ENCODE measurements at places on chromosomes 11 and 22.

DNA sequence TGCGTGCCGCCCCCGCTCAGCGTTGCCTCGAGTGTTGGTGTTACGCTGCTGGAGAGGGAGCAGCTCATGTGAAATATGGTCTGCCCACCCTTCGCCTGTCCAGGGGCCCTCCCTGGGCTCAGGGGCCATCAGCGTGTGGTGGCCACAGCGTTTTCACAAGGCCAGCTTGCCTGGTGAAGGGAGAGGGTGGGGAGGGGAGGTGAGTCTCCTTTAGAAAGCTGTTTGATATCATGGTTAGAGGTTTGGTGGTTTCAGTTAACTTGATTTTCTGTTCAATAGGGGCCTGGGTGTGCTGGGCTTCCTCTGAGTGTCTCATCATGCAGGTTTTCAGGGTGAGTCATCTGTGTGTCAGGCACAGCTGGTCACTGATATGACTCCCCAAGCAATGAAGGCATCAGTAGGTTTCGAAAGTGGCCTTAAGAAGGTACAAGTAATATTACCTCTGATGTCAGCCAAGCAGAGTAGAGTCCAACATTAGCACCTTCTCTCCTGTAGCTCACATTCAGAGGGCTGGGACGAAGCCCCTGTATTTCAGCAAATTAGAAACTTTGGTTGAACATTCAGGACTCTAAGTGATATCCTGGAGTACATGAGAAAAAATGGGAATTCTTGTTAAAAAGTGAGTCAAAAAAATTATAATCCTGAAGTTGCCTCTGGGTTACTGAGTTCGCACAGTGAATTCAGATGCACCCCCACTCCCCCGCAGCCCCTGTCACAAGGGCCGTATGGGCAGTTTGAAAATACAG lies 172.5 kb downstream of the TBC1D22A start:
- DNase-seq = peak; percentile 98

- DNase-seq = no peak
Observed at GRCh38 chr11:31964181-31964580, 126.7 kb upstream of the RCN1 start.

DNA sequence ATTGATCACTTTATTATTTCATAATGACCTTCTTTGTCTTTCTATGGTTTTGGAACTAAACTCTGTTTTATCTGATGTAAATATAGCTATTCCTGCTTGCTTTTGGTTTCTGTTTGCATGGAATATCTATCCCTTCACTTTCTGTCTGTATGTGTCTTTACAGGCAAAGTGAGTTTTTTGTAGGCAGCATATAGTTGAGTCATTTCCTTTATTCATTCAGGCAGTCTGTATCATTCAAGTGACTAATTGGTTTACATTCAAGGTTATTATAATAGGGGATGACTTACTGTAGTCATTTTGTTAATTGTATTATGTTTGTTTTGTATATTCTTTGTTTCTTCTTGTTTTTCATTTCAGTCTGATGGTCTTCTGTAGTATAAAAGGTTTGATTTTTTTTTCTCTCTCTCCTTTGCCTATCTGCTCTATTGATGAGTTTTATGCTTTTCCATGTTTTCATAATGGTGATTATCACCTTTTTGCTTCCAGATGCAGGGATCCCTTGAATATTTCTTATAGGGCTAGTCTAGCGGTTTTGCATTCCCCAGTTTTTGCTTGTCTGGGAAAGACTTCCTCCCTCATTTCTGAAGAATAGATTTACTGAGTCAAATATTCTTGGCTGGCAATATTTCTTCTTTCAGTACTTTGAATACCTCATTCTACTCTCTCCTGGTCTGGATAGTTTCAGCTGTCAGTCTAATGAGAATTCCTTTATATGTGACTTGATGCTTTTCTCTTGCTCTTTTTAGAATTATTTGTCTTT lies 50.4 kb downstream of the GDPD4 start:
- DNase-seq = peak; percentile 82

DNA sequence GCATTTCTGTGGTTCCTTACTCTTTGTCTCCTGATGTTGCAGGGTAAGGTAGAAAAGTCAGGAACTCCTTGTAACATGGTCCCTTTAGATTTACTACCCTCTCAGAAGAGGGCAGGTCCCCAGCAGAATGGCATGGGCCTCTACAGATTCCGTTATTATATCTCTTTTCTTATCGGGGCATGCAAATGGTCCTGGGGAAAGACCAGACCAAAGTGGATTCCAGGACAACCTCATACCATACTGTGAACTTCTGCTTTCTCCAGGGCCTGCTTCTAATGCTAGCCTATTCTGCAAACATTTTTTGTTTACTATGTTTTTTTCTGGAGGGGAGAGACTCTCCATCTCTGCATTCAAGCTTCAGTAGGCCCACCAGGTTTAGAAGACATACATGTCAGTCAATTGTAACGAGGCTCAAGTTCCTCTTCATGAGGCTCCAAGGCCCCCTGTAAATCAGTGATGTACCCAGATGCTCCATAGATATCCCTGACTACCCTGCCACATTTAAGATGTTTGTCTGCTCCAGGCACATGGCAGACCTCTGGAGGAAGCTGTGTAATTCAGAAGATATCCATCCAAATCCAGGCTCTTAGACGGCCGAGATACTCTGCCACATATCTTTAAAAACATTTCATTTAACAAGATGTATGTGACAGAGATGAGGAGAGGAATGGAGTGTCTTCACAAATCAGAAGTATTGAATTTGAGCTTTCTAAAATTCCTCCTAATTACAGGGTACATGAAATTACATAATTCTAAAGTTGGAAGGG lies 8.5 kb upstream of the ME3 start:
- no peak for DNase-seq

- no peak for DNase-seq
Observed at GRCh38 chr11:45930031-45930794, 7.8 kb downstream of the LARGE2 start.

GRCh38 chr11:21514316-21514715 lies 678.6 kb upstream of the ANO5 start:
- DNase-seq = no peak

DNA sequence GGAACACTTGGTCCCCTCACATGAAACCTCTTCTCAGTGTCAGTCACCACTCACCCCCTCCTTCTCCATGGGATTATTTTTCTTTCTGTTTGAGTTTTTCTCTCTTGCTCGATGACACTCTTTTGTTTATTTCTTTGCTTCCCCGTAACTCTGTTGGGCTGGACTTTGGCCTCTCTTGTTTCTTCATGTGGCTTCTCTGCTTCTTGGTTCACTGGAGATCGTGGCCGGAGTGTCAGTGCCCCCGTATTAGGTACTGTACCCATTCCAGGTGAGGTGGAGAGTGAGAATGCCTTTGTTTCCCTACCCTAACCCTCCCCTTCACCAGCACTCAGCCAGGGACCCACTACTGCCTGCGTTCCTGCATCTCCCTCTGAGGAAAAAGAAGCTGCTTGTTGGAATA lies 32.5 kb downstream of the CYB5R2 start:
- DNase-seq = no peak

DNA sequence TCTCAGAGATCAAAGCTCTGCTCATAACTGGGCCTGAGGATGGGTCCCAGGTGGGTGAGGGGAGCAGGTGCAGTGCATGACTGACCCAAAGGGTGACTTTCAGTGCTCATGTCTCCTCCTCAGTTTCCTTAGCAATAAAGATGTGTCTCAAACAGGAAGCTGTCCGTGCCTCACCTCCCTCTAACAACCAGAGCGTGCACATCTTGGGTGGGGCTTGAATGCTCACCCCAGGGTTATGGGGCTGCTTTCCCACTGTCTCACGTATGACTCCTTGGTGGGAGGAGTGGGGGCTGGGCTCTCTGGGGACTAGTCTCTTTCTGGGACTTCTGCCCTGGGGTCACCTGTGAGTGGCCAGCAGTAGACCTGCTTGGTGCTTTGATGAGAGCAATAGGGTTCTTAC lies 53.9 kb upstream of the PHOX2A start:
- DNase-seq = no peak

- DNase-seq = no peak
Observed at GRCh38 chr22:19688301-19689290, 25.7 kb upstream of the SEPTIN5 start.

GRCh38 chr22:39959640-39960447 lies at the start of gene TMA7B:
Gene TMA7B (plus strand): TSS chr22:39960397. CDS start chr22:39964375, 3,978 bp downstream.
- DNase-seq = peak; percentile 67

DNA sequence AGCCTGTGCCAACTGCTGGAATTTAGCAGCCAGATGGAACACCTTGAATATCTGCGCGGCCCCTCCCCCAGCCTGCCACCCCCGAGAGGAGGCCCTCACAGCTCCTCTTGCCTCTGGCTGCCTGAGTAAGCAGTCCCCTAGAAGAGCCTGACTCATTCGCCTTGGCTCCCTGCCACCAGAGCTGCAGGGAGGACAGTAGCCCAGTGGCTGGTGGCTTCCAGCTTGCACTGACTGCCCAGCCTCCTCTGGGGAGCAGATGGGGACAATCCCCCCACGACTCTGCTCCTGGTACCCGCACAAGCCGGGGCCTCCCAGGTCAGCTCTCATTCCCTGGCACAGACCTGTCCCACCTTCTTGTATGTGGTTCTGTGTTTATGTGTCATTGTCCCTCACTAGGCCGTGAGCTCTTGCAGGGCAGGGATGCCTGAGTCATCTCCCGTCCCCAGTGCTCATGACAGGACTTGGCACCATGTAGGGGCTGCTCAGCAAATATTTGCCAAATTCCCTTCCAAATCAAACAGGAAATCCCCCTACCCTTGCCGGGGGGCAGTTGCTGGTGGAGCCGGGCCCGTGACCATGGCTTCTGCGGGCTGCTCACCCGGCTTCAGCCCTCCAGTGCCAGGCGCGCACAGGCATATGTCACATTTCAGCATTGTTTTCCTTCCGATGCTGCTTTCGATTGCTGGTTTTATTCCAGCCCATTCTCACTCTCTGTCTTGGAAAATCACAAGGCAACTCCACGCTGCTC lies 43.6 kb downstream of the CACNG2 start:
- peak; percentile 86 for DNase-seq

DNA sequence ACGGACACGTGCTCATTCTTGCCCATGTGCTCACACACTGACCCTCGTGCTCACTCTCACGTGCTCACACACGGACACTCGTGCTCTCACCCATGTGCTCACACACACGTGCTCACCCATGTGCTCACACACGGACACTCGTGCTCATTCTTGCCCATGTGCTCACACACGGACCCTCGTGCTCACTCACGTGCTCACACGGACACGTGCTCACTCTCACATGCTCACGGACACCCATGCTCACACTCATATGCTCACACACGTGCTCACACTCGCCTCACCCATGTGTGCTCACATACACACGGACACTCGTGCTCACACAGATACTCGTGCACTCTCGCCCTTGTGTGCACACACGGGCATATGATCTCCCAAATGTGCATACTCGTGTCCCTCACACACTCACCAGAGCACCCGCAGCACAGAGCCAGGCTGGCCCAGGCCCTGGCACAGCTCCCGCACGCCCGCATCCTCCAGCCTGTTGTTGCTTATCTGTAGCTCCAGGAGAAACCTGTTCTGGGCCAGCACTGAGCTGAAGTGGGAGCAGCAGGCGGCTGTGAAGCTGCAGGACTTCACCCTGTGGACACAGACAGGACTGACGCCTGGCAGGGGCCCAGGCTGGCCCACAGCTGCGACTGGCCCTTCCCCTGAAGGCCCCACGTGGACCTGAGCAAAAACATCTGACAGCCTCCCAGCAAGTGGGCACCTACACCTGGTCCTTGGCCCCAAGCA lies 9.3 kb downstream of the RNH1 start:
- DNase-seq = no peak

- DNase-seq = no peak
Observed at GRCh38 chr11:65053827-65054508, 4.4 kb downstream of the NAALADL1 start.

GRCh38 chr22:17086788-17087497 lies 2.1 kb downstream of the IL17RA start:
- no peak for DNase-seq

DNA sequence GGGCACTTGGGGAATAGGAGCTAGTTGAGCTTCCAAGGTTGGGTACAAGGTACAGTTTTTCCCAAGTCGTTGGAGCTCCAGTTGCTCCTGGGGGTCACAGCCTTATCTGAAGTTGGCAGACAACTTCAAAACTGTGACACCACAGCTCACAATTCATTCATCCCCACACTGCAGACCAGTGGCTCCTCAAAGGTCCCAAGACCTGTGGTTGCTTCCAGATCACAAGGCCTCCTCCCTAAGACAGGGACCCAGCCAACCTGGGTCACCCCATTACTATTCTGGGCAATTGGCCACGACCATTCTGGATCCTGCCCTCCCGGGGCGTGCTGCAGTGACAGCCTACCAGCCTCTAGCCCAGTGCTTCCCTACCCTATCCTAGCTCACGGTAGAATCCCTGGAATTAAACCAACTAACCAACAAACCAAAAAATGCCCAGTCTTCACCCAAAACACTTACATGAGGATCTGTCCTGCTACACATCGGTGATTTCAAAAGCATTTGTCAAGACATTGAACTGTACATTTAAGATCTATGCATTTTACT lies 862 bp upstream of the PDXP start:
- DNase-seq = peak; percentile 25

DNA sequence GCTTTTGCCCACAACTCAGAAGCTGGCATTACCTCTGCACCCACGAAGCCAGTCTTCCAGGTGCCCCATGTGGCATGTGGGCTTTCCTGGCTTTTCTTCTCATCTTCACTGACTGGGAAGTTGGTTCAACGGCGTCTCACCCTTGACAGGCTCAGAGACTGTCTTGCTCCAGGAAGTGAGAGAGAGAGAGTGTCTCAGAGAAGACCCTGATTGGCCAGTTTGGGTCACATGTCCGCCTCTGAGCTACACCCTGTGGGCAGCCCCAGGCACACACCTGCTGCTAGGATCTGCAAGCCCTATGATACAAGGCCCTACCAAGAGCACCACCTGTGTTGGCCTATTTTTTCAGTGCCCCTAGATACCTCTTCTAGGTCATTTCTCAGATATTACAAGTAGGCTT lies 39.0 kb downstream of the RTL6 start:
- no peak for DNase-seq

DNA sequence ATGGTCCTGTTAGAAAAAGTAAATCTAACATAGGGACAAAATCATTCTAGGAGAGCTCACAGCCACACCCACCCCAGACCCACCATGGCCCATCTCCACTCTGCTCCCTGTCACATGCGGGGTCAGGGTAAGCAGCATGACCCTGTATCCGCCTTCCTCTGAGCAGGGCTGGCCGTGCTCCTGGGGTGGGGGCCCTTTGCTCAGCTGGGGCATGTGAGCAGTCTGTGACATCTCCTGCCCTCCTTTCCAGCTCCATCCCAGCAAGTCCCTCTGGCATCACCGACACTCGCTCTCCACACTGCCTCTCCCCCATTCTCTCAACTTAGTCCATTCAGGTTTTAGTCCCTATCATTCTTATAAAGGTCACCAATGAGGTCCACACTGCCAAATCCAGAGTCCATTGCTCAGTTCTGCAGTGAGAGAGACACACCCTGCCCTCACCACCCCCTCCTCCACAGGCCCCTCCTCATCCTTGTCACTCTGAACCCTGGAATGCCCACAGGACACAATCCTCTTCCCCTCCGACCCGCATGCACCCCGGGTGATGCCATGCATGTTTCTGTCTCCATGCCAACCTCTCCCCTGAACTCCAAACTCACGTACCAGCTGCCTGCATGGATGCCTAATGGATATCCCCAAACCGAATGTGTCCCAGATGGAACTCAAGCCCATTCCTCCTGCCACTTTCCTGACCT lies 65.1 kb upstream of the PITPNB start:
- no peak for DNase-seq

- peak; percentile 41 for DNase-seq
Observed at GRCh38 chr11:120985718-120986569, 38.0 kb upstream of the TBCEL start.
